Keratinocyte (primary cell): ENCODE measurements at places on chromosomes 5 and 9. TPM values are rescaled to one million over a fixed set of nuclear protein-coding genes. Genes with fewer than 3 reads are reported as not detected.

- no peak for DNase-seq
Observed at GRCh38 chr5:55926476-55926875, 68.3 kb downstream of the IL6ST start.

- no peak for DNase-seq
Observed at GRCh38 chr5:145661737-145662485, 173.2 kb downstream of the PRELID2 start.

DNA sequence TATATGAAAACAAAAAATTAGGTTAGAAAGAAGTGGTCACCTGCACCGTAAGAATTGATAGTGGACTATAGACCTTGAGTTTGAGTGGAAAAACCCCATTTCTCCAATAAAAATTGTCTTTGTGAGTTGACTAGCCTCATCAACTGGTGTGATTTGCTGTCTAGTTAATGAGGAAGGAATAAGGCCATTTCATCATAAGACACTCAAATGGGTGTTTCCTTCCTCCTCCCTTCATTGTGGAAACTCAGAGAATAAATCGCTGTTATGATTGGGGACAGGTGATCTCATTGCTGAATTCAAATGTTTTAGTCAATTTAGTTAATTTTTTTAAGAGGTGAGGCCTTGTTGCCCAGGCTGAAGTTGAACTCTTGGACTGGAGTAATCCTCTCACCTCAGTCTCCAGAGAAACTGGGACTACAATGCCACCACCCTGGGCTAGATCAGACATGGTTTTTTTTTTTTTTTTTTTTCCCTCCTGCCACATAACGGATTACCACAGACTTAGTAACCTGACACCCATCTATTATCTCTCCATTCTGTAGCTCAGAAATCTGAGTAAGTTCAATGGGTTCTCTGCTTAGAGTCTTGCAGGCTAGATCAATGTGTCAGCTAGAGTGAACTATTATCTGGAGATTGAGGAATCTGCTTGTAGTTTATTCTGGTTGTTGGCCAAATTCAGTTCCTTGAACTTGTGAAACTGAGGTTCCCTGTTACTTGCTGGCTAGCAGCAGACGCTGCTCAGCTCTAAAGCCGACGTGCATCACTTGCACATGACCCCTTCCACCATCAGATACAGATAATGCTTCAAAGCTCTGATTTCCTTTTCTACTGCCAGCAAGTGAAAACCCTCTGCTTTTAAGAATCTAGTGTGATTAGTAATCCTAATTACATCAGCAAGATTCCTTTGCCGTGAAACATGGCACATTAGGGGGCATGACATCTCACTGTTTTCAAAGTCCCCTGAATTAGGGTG, 663.8 kb upstream of the CDH9 start:
- DNase-seq, result no peak

The OBP2B gene
- not detected in 3 replicates for polyA plus RNA-seq

The PLPP7 gene
- polyA plus RNA-seq, result not detected in 3 replicates
